ENCODE measurements at places on chromosomes 3 and 15.

- DNase-seq, result no peak
Measured at GRCh38 chr15:62833646-62834045, 208.9 kb upstream of the TPM1 start.

DNA sequence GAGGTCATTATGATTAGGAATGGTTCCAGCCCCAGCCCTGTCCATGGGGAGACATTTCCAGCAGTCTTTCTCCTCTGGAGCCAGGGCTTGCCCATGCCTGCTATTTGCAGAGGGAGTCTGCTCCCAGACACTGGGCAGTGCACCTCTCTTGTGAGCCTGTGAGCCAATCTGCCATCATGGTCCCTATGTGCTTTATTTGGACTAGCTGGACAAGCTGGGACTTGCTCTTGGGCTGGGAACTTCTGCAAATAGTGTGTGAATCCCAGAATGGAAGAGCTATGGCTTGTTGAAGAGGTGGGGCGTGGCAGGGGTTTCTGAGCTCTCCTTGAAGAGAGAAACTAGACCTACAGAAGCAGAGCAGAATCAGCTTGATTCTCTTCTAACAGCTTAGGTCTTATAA is 53.7 kb upstream of the KY start:
- no peak for DNase-seq

DNA sequence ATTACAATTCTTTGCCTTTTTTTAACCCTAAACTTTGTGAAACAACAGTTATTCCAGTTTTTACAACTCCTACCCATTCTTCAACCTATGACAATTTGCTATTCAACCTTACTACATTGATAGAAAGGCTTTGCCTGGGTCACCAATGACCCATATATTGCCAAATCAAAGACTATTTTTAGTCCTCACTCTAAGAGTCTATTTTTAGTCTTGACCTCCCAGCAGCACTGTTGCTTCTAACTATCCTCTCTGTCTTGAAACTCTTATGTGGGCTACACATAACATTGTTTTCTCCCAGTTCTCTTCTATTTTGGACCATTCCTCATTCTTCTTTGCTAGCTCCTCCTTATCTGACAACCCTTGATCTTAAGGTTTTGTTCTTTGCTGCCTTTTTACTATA is 71.4 kb downstream of the C3orf80 start:
- no peak for DNase-seq

- no peak for DNase-seq
Measured at GRCh38 chr3:45979378-45979777, 16.2 kb downstream of the FYCO1 start.

- DNase-seq, result no peak
Measured at GRCh38 chr15:31607656-31608055, 281.0 kb downstream of the KLF13 start.

- DNase-seq, result no peak
Measured at GRCh38 chr3:78204977-78205376, 1165.1 kb downstream of the ROBO2 start.

DNA sequence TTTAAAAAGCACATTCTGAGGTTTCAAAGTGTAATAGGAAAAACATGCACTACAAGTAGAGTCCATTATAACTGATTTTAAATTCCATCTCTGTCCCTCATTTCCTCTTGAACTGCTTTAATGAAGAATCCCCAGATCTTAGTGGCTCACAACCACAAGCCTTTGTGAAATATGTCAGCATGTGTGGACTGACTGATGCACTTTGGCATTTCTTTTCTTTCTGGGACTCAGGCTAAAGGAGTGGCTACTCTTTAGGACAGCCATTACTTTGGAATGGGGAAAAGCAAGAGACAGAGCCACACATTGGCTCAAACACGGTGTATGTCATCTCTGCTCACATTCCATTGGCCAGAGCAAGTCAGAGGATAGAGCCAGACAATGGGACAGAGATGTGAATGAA is 139.6 kb downstream of the GRM7 start:
- DNase-seq, result no peak

- DNase-seq, result no peak
Measured at GRCh38 chr3:134494495-134494894, 8.6 kb downstream of the CEP63 start.

GRCh38 chr15:58771621-58772250 is 634 bp downstream of the MINDY2 start:
- peak; percentile 65 for DNase-seq

GRCh38 chr3:37279236-37279635 is 104.9 kb upstream of the LRRFIP2 start:
- no peak for DNase-seq

GRCh38 chr15:25849157-25849921 is 13.8 kb downstream of the ATP10A start:
- DNase-seq, result no peak

- no peak for DNase-seq
Measured at GRCh38 chr15:39502082-39502447, 78.8 kb upstream of the THBS1 start.

GRCh38 chr15:82810890-82811426 is 1.5 kb downstream of the WHAMM start:
- no peak for DNase-seq

DNA sequence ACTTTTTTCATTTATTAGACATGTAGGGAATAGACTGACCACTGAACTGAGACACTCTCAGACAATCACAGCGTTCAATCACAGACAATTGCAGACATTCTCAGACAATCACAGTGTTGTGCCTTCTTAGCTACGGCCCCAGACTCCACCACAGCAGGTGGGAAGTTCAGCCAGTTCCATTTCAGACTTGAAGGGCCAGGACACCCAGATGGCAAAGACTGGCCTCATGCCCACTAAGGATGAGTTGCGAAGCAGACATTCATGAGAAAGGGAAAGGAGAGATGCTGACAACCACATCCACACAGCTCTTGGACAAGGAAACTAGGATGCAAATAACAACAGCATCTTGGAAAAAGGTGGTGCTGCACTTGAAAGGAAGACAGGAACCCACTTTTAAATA is 21.9 kb upstream of the ALDH1L1 start:
- DNase-seq, result peak; percentile 15

Data from activated CD8-positive, alpha-beta memory T cell treated with anti-CD3 and anti-CD28 coated beads, Interleukin-2, amount 50 U/mL, for 48 hours (primary cell).